ENCODE measurements at places on chromosomes 4 and X. TPM values are rescaled to one million over a fixed set of nuclear protein-coding genes. Genes with fewer than 3 reads are reported as not detected.

The MND1 gene
- 20.7 TPM for polyA plus RNA-seq

GRCh38 chrX:10524578-10524977 lies 95.8 kb downstream of the MID1 start:
- DNase-seq, result no peak

The LAMTOR3 gene
- polyA plus RNA-seq, result 87.4 TPM

- DNase-seq, result no peak
Observed at GRCh38 chrX:100648458-100649417, 4.7 kb downstream of the SRPX2 start.

All from renal cortex interstitium (tissue), 15 donors.